ENCODE measurements at places on chromosomes 13 and 19.

- peak; percentile 79 for DNase-seq
Measured at GRCh38 chr13:25114220-25114619, 18.3 kb downstream of the PABPC3 start.

GRCh38 chr13:41299316-41300094 lies 11.6 kb upstream of the NAA16 start:
- DNase-seq = no peak

DNA sequence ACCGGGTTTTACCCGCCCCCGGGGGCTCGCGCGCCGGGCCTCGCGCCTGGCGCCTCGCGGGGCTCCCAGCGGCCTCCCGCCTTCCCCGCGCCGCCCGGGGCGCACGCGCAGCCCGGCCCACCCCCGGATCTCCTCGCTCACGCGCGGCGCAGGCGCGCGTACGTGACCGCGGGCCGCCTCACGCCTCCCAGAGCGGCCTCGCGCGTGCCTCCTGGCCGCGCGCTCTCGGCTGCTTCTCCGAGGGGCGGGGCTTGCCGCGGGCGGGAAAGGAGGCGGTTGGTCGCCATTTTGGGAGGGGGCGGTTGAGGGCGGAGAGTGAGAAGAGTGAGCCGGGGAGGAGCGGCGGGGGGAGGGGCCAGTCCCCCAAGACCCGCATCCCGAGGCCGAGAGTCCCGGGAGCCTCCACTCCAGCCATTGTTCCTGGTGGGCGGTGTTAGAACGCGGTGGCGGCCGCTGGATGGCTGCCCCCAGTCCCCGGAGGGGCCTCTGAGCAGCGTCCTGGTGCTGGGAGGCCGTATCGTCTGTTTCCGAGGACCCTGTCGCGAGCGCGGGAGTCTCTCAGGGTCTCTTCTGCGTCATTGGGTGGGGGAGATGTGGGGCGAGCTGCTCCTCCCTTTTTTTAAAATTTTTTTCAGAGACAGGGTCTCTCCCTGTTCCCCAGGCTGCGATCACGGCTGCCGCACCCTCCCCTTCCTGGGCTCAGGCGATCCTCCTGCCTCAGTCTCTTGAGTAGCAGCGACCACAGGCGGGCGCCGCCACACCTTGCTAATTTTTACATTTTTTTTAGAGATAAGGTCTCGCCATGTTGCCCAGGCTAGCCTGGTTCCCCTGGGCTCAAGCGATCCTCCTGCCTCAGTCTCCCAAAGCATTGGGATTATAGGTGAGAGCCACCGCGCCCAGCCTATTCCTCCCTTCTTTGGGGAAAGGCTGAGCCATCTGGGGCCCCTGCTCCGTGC lies at the start of gene ZNF541:
Gene ZNF541, minus strand, starts transcription at position 78 of the 956 bp plus-strand sequence. CDS start 17,292 bp downstream, outside the sequence.
- peak; percentile 55 for DNase-seq

DNA sequence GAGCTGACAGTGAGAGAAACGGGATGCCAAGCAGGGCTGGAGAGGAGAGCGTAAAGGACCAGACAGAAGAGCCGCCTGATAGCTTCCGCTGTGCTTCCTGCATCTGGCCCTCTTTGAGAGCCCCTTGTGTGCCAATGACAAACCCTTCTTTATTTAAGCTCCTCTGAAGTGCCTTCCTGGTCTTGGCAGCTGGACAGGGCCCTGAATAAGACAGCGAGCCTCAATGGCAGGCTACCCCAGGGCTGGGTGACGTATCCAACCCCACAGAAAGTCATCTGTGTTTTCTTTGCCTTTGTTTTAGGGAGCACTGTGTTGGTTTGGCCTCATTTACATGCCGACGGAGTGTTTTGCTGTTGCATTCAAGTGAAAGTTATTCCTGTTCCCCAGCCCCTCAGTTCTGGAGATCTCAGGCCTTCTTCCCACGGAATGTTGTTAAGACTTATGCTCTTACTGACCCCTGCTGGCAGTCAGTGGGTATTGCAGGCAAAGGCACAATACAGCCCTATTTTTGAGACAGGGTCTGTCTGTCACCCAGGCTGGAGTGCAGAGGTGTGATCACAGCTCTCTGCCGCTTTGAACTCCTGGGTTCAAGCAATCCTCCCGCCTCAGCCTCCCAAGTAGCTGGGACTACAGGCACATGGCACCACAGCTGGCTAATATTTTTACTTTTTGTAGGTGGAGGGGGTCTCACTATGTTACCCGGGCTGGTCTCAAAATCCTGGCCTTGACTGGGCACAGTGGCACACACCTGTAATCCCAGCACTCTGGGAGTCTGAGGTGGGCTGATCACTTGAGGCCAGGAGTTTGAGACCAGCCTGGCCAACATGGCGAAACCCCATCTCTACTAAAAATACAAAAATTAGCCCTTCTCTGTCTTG lies 16.8 kb downstream of the CCL25 start:
- DNase-seq = no peak

DNA sequence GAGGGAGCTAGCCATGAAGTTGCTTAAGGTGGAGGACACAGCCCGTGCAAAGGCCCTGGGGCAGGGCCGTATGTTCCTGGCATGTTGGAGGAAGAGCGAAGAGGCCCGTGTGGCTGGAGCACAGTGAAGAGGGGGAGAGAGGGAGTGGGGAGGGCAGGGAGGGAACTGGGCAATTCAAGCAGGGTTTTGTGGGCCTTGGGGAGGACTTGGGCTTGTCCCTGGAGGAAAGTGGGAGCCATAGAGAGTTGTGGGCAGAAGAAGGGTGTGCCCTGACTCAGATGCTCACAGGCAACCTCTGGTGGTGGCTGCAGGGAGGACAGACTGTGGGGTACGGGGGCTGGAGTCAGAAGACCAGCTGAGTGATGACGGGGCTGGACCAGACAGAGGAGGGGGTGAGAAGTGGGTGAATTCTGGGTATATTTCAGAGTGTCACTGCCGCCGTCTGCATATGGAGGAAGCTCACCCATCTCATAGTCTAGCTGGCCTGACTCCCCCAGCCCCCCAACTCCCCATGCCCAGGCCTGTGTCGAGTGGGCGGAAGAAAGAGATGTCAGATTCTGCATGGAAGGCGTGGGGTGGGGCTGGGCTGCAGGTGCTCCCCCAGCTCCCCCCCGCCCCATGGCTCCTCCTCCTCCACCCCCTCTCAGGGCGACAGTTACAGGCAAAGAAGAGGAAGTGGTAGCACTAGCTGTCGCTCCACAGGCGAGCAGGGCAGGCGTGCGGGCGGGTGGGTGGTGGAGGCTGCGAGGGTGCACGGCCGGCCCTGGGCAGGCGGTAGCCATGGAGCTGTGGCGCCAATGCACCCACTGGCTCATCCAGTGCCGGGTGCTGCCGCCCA lies at the start of gene VAV1:
Gene VAV1, plus strand, starts transcription at position 681 of the 838 bp plus-strand sequence. Its CDS starts 100 bp downstream, at position 781.
- no peak for DNase-seq

- DNase-seq = no peak
Measured at GRCh38 chr13:32340914-32341313, 25.6 kb downstream of the BRCA2 start.

DNA sequence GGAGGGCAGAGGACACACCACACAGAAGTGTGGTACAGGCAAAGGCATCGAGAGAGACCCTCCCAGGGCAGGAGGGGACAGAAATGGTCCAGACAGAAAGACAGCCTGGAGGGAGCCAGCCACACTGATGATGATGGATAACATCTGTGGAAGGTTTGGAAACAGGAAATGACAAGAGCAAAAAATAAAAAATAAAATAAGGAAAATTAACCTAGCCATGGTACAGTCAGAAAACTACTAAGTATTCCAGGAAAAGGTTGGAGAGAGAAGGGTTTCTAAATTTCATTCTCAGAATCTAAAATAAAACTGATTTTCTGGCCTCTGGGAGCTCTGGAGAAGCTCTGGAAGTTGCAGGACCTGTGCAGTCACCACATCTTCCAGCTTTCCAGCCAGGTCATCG lies 115.2 kb upstream of the VSTM2B start:
- no peak for DNase-seq

GRCh38 chr19:6069268-6069791 lies 41.0 kb downstream of the RFX2 start:
- no peak for DNase-seq

DNA sequence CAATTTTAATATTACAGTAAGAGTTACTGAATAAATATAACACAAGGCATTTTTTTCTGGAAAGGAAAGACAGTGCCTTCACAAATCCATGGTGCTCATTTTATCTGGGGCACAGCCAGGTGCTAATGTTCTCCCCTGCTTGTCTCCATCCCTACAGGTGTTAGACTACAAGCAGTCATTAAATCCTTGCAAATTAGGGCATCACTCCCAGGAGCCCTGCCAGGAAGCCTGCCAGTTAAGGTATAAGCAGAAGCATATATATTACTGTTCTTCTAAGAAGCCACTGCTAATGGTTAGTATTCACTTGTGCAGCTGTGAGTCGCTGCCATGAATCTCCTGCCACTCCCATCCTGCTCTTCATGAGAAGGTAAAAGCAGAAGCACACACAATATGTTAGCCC lies 149.7 kb downstream of the OXGR1 start:
- no peak for DNase-seq

GRCh38 chr13:76622315-76623040 lies 263.7 kb downstream of the KCTD12 start:
- DNase-seq = peak; percentile 21

- DNase-seq = no peak
Measured at GRCh38 chr13:21010621-21011020, 50.8 kb downstream of the LATS2 start.

DNA sequence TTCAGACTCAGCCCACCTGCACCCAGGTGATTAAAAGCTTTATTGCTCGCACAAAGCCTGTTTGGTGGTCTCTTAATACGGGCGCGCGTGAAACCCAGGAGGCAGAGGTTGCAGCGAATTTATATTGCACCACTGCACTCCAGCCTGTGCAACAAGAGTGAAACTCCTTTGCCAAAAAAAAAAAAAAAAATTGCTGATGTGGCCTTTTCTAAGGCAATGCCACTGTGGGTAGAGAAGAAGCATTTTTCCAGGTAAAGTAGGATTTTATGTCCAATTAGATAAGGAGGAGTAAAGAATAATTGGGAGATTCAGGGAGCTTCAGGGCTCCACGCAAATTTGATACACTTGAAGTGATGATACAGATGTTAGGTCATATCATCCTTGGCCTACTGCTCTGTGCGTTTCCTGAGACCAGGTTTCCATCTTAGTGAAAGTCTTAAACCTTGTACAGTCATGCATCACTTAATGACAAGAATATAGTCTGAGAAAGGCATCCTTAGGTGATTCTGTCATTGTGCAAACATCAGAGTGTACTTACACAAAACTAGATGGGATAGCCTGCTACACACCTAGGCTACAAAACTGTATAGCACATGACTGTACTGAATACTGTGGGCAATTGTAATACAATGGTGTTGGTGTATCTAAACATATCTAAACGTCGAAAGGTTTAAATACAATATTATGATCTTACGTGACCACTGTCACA lies 150.9 kb downstream of the SPRY2 start:
- DNase-seq = no peak

All from fibroblast of pulmonary artery (primary cell).